ENCODE measurements at places on chromosomes 3 and 15.

DNA sequence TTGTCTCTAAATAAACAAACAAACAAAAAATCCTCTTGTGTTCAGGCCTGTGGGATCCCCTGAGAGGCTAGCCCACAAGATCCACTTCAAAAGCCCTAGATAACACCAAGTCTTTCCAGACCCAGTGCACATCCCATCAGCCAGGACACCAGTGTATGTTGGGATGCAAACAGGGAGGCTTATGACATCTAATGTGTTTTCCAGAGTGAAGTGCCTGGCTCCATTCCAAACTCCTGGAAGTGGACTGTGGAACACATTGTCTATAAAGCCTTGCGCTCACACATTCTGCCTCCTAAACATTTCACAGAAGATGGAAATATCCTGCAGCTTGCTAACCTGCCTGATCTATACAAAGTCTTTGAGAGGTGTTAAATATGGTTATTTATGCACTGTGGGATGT, 57.0 kb downstream of the MLH1 start:
- no peak for DNase-seq

DNA sequence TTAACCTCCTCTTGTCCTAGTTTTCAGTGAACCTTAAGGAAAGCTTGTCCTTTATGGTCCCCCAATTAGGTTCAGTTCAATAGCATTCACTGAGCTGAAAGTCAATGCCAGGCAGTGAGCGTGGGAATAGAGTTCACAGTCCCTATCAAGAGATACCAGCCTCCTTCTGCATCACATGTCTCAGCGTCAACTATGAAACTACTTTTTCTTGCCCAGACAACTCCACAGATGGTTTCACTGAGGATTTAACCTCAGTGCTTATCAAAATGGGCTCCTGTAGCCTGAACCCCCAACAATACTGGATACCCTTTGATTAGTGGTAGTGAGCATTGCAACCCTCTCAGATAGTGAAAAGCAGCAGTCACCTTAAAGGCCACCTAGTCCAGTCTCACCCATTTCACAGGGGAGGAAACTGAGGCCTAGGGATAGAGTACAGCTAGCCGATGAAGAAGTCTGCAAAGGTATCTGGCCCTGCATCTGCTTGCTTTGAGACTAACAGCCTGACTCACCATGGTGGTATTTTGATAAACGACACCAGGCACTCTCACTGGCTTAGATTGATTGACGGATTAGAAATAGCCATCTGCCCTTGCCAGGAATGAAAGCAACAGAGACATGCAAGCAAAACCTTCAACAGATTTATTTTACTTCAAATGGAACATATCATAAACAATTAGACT, 1.6 kb upstream of the UBA3 start:
- DNase-seq, result no peak

- DNase-seq, result no peak
Observed at GRCh38 chr15:80431635-80432344, 27.6 kb downstream of the ARNT2 start.

DNA sequence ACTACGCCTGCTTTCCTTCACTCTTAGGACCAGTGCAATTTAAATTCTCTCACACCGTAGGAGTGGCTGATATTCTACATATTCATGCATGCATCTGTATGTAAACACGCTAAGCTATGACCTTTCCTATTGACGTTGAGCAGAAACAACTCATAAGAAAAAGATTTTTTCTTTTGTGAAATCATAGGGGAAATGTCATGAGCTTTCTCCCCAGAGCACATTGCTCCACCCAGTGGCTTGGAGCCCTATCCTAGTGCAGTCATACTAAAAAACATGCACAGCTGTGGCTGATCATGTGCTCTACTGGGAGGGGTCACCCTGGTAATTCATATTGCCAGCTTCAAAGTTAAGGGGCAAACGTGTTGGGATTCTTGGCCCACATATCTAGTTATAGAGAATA, 1.8 kb upstream of the MESD start:
- no peak for DNase-seq

DNA sequence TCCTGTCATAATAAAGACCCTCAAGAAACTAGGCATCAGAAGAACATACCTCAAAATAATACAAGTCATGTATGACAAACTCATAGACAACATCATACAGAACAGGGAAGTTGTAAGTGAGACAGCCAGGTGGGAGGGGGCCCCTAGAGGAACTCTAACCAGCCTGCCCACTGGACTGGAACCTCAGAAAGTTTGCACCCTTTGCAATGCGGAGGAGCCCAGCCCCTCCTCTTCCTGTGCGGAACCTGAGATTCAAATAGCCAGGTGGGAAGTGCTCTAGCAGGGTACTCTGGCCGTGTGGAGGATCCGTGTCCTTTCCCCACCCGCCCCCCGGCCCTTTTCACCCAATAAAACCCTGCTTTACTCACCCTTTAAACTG, 387.0 kb upstream of the CBLB start:
- no peak for DNase-seq

DNA sequence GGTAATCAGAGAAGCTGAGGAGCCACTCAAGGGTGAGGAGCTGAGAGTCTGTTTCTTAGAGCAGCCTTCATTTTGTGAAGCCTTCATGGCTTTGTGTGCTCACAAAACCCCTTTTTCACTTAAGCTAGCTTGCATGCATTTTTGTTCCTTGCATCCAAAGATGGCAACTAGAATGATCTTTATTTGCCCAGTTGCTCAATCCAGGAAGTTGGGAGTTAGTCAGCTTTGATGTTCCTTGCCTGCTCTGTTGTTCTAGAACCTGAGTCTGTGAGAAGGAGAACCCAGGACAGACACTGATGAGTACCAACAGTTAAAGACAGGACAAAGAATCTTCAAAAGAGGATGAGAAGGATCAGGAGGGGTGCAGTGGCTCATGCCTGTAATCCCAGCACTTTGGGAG, 81.8 kb downstream of the IL20RB start:
- no peak for DNase-seq

DNA sequence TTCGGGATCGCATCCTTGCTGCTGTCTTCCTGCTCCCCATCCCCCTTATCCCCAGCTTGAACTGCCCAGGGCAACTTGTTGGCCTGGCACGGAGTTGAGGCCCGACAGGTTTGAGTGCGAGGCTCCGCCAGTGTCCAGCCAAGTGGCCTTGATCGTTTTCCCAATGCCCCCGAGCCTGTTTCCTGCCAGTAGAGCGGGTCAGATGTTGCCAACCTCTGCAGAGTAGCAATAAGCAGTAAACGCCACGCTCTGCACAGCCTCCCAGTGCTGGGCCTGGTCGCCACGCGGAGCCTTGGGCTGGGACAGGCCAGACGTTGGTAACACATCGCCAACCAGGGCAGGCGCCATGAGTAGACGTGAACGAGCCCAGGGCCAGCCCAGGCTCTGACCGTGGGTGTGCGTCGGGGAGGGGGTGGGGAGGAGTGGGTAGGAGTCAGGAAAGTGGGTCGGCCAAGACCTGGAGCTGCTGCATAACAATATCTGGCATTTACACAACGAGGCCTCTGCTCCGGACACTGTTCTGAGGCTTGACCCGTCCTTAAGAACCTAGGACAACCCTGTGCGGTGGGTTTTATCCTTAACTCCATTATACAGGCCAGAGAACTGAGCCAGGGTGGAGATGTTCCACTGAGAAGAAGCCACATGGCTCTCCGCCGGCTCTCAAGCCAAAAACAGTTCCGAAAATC, 444 bp upstream of the ABHD14A start:
- DNase-seq, result no peak

All from stimulated activated CD4-positive, alpha-beta T cell treated with anti-CD3 and anti-CD28 coated beads, Interleukin-1b, Interleukin-23, amount 100 ng/mL, for 1 hour (primary cell).